Vagina (tissue), 2 donors: ENCODE measurements at places on chromosomes 13 and 19.

DNA sequence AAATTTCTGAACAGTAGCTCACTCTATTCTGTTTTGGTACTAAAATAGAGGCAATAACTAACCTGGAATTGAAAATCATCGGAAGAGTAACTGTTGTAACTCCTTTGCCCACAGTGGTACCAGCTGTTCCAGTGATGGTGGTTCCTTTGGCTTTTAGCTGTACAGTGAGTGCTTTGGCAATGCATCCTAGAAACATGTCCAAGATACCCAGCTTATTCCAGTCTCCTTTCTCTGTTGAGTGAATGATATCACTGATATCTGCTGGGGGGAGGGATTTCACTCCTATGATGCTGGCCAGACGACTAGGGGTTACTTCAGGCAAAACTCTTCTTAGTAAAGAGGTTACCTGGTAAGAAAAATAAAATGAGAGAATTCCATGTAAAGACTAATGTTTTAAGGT is 40.6 kb upstream of the FBXL3 start:
- no peak for DNase-seq

- no peak for DNase-seq
Observed at GRCh38 chr19:38361633-38362075, 12.7 kb upstream of the PSMD8 start.

- no peak for DNase-seq
Observed at GRCh38 chr19:2638417-2638940, 64.0 kb downstream of the GNG7 start.

- DNase-seq, result no peak
Observed at GRCh38 chr19:33456845-33457220, 64.8 kb downstream of the PEPD start.

DNA sequence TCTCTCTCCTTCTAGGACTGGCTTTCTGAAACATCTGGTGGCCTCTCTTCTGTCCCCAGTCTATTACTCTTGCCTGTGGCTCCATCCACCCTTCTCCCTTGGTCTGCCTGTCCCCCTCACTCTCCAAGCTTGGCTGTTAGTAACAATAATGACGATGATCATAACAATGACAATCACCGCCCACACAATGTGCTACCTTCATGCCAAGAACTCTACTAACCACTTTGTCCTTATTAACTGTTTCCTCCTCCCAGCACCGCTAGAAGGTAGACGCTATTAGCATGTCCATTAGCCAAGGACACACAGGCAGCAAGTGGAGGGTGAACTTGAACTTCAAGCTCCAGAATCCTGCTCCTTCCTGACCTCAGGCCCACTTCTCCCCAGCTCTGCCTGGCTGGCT is 2.7 kb downstream of the GYS1 start:
- no peak for DNase-seq
